CD4-positive, alpha-beta T cell treated with Interleukin-21 for 1 hour (primary cell): ENCODE measurements at places on chromosomes 1 and 21.

DNA sequence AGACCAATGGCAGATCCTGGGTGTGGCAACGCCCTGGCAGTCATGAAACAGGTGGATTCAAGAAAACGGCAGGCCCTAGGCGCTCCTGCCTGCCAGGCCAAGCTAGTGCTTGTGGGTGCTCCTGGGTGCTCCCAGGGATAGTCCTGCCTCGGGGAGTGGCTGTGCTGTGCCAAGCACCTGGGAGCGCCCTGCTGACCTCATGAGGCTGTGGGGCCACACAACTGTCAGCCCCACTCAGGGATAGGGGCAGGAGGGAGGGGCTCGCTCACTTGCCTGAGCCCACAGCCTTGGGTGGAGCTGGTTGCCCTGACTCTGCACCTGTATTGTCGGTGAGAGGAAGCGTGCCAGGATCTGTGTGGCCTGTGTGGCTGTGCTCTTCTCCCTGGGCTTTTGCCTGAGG lies 9.4 kb downstream of the SNAP47 start:
- no peak for DNase-seq

- peak; percentile 53 for DNase-seq
Observed at GRCh38 chr1:86389307-86389706, 6.8 kb downstream of the ODF2L start.

DNA sequence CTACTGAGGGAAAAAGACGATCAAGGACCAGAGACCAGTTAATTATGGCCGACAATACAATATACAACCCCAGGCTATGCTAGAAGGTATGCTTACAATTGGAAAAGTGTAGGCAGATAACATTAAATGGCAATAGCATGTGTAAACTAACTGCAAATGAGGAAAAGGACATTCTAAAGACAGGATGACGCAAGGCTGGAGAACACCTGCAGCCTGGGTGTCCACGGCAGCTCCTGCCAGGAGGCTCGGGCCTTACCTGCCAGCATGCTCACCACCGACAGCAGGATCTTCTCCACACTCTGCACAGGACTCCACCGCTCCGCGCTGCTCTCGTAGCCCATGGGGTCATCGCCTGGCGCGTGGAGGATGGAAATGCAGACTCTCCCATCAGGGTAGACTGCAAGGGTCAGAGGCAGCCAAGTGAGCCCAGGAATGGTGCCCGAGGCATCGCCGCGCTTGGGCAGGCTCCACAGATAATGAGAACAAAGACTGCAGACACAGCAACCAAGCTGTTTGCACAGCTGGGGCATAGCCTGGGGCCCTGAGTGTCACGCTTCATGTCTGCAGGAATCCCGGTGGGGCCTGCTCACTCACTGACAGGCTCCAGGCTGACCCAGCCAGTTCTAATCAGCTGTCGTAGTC lies 28.2 kb downstream of the UBE2G2 start:
- DNase-seq: no peak

DNA sequence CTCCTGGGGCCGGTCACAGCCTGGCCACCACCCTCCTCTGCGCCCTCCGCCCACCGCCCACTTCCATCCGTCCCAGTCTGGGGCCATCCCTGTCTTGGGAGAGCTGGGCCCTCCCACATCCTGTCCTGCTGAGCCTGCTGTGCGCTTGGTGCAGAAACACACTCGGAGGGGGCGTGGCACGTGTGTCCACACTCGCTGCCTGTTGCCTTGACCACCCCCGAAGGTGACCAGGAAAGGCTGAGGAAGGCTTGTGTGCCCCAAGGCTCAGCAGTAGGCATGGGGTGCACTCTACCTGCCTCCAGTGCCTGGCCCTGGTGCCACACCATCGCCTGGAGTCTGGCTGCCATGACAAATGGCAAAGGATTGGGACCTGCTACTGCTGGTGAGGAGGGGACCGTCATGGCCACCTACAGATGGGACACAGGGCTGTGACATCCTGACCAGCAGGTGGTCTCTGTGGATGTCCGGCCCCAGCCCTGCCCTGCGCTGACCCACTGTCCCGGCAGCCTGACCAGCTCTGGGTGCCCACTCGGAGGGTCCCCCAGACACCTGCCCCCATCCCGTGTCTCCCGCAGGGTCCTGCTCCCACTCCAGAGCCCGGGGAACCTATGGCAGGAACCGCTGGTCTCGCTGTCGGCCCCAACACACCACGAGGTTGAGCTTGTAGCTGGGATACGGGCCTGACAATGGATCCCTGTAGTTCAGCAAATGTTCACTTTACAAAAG lies 23.2 kb upstream of the PTTG1IP start:
- no peak for DNase-seq

GRCh38 chr1:119139403-119139802 lies 1.1 kb downstream of the WARS2 start:
- peak; percentile 79 for DNase-seq

DNA sequence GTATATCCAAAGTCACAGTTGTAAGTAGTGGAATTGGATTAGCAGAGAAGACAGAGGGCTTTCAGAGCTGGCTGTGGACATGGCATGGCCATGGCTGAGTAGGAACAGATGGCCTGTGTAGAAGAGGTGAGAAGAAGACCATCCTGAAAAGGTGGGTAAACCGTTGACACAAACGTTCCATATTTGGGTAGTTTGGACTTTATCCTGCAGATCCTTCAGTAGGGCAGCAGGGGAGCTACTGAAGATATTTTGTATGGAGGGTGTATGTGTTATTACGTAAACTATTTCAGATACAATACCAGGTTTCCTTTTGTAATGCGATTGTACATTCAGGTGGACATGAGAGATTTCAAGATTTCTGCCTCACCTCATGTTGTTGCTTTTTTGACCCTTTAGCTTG lies 1.6 kb downstream of the UTP11 start:
- DNase-seq: no peak

- no peak for DNase-seq
Observed at GRCh38 chr1:225842788-225843425, 33.0 kb downstream of the EPHX1 start.

DNA sequence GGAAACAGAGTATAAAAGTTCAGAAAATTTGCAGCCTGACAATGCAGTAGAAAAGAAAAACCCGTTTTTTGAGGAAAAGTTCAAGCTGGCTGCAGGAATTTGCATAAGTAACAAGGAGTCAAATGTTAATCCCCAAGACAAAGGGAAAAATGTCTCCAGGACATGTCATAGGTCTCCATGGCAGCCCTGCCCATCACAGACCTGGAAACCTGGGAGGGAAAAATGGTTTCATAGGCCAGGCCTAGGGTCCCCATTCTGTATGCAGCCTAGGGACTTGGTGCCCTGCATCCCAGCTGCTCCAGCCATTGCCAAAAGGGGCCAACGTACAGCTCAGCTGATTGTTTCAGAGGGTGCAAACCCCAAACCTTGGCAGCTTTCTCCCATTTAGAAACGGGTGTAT lies 3.6 kb upstream of the KCNT2 start:
- DNase-seq: no peak

DNA sequence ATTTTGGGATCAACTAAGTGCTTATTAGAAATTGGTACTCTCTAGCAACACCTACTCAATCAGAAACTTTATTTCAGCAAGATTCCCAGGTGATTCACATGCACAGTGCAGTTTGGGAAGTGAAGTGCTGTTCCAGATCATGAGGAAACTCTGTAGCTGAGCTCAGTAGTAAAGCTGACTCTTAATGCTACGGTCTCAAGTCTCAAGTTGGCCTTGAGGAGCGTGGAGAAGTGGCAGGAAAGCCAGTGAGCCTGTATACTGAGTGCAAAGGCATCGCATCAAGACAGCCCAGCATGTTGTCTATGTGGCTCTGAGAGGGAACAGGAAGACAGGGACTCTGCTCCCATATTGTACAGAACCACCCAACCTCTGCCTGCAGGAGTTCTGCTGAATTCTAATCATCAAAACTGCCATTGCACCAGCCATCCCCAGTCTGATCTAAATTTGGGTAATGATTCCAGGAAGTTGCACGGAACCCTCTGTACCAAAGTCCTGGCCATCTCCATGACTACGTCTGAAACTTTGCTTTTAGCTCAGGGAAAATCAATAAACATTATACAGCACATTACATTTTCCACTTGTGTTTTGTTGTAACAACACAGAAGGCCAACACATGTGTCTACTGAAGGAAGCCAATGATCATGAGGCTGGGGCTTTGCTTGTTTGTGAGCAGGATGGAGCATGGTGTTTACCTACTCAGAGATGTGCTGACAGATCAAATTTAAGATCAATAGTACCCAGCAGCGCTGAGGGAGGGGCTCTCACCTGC lies 105.1 kb upstream of the TLR5 start:
- no peak for DNase-seq

- no peak for DNase-seq
Observed at GRCh38 chr1:43541141-43541540, 10.5 kb downstream of the PTPRF start.

DNA sequence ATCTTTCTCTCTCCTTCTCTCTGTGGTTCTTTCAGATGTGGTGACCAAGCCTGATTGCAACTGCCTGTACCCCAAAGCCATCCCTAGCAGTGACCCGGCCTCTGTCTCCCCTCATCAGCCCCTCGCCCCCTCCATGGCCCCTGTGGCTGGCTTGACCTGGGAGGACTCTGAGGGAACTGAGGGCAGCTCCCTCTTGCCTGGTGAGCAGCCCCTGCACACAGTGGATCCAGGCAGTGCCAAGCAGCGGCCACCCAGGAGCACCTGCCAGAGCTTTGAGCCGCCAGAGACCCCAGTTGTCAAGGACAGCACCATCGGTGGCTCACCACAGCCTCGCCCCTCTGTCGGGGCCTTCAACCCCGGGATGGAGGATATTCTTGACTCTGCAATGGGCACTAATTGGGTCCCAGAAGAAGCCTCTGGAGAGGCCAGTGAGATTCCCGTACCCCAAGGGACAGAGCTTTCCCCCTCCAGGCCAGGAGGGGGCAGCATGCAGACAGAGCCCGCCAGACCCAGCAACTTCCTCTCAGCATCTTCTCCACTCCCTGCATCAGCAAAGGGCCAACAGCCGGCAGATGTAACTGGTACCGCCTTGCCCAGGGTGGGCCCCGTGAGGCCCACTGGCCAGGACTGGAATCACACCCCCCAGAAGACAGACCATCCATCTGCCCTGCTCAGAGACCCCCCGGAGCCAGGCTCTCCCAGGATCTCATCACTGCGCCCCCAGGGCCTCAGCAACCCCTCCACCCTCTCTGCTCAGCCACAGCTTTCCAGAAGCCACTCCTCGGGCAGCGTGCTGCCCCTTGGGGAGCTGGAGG lies 12.7 kb downstream of the CSF1 start:
- no peak for DNase-seq

GRCh38 chr1:169460191-169460833 lies 25.4 kb downstream of the SLC19A2 start:
- DNase-seq: peak; percentile 46

DNA sequence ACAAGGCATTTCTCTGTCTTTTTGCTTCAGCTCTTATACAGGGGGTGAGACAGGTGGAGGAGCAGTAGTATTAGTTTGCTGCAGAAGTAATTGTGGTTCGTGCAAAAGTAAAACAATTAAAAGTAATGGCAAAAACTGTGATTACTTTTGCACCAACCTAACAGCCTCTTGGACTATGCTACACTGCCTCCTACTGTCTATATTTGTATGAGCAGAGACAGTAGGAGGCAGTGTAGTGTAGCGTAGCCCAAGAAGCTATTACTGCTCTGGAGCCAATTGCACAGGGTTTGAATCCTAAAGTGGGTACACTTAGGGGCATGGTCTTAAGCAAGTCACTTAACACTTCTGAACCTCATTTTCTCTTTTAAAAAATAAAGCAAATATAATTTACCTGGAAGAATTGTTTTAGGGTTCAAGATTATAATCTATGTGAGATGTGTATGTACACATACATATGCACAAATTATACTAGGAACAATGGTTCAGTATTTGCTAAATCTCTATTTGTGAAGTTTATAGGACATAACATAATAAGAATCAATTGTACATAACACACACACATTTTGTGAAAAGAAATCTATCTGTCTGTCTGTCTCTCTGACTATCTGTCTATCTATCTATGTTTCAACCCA lies 103.8 kb downstream of the BRINP3 start:
- DNase-seq: no peak

- no peak for DNase-seq
Observed at GRCh38 chr1:159977364-159978106, 23.5 kb upstream of the SLAMF9 start.

- no peak for DNase-seq
Observed at GRCh38 chr1:236119943-236120484, 22.3 kb upstream of the GPR137B start.

DNA sequence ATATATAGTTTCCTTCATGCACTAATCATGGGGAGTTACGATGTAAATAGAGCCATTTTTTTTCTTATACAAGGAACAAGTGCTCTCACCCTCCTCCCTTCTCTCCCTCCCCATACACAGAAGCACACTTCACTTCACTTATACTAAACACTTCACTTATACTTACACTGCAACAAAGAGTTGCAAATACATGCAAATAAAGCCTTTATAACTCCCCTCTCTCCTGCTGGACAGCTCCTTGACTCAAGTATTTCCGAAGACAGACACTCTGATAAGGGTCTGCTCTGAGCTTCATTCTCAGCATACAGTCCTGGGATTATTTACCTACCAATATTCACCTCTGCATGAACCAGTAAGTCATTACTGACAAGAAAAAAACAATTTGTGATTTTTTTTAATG lies 35.6 kb upstream of the ERG start:
- no peak for DNase-seq

DNA sequence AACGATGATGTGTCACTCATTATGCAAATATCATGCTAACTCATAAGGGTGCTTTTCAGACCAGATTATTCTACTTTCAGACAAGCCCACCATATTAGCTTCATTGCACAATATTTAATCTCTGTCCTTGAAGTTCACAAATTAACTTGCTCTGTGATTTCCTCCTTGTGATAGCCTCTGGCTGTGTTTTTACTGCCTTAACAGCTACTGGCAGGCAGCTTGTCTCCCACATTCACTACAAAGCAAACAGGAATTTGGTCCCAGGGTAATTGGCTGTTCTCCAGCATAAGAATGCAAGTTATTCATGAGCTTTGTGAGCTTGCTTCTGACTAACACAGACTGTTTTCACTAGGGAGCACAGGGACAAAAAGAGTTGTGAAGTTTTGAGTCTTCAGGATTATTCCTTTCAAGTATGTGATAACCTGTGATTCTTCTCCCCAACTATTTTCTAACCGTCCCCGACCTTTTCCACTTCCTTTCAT lies 87.9 kb upstream of the HMCN1 start:
- DNase-seq: no peak

- no peak for DNase-seq
Observed at GRCh38 chr1:25875856-25876692, 566 bp upstream of the PAQR7 start.

- no peak for DNase-seq
Observed at GRCh38 chr1:43293896-43294760, 6.7 kb upstream of the TIE1 start.

DNA sequence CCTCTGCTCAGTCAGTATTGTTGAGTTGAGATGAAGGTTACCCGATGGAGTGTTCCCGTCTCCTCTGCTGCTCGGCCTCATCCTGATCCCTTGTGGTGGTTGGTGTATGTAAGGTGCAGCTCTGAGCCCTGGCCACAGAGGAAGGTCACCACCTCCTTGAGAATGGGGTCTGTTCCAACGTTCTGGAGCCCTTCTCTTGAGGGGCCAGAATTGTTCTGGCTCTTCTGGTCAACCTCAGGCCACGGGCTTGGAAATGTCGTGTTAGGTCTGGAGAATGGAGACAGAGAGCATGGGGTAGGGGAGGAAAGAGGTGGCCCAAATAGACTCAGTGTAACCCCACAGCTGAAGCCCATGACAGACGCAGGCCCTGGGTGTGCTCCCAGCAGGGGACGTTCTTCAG lies 62.3 kb upstream of the ETV3 start:
- DNase-seq: no peak

- DNase-seq: no peak
Observed at GRCh38 chr1:117919376-117919775, 10.0 kb downstream of the GDAP2 start.
